ENCODE measurements at places on chromosomes 16 and 17.

DNA sequence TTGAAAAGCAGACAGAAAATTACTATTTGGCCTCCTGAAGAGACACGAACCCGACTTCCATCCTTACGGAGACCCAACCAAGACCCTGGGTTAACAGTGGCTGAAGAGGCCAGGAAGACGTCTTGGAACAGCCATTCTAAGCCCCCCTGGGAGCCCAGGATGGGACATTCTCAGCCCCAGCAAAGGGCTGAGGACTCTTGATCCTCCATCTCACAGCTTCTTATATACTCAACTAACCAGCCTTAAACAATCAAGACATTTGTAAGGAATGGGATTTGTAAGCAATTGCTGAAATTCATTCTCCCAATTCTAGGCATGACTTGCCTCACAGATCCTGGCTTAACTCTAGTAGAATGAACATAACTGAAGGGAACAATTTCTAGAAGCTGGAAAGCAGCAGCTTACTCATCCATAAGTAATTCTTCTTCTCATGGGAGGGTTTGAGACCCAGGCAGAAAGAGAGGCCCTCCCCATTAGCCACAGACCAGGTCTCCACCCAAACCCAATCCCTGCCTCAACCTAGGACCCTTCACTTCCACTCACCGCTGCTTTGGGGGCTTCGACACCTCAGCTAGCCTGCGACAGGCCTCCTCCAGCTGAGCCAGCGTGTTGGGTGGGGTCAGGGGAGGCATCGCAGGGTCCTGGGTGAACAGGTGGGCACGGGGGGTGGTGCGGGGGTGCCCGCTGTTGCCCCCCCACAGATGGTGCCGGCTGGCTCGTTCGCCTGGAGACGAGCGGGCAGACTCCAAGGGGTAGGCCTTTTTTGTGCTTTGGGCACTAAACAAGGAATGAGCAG is 25.5 kb downstream of the AXIN2 start:
- DNase-seq: no peak

- DNase-seq: no peak
These were observed 28.4 kb upstream of the MED13 start for GRCh38 chr17:62093188-62094155.

- no peak for DNase-seq
These were observed 32.5 kb upstream of the FA2H start for GRCh38 chr16:74807052-74807646.

DNA sequence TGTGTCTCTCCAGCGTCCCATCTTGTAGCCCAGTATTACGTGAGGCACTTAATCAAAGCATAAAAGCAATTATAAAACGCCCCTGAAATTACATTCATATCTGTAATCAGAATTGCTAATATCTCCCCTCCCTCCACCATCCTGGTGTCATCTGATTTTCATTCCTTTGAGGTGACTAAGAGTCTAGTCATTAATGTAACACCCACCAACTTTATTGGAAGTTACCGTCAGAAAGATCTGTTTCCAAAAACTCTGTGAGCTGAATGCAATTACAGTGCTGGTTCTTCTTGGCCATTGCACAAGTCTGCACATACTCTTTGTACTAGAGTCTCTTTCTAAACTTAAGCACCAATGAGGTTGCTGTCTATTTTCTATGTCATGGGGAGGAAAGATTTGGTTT is 12.5 kb upstream of the MAF start:
- no peak for DNase-seq

GRCh38 chr16:49189286-49189685 is 92.4 kb downstream of the CBLN1 start:
- DNase-seq: no peak

DNA sequence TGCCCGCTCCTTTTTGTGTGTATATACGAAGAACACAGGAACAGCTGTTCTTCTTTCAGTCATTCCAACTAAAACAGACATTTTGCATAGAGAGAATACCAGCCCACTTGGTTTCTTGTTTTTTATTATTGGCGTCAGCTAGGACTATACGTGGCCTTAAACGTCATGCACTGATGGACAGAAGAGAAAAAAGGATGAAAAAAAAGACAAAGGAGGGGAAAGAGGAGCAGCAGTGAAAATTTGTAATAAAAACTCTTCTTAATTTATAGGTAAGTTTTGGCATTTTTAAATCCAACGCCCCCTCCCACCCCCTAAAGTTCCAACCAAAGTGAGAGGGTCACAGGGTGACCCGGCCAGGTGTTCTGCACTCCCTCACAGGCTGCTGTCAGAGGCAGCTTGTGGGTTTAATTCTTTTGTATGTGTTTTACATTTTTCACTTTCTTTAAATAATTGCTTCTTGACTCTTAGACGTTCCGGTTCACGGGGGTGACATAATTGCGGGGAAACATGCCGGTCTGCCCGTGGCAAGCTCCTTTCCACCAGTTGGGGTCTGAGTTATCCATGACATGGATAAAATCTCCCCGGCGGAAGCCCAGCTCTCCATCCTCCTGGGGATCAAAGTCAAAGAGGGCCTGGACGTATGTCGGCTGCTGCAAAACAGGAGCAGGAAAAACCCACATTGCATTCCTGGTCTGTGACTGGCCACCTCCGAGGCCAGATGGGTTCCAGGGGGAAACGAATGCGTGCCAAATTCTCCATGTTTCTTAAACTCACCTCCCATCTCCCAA is 30.9 kb upstream of the SLC25A19 start:
- DNase-seq: no peak

DNA sequence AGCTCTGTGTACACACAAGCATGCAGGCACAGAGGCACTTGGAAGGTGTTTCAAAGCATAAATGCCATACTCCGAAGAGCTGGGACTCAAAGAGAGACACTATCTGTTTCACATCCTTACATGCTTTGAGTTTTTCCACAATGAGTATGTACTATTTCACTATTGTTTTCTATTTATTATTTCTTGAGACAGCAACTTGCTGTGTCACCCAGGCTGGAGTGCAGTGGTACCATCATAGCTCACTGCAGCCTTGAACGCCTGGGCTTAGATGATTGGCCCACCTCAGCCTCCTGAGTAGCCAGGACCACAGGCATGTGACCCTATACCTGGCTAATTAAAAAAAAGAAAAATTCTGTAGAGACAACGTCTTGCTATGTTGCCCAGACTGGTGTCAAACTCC is 31.6 kb downstream of the CYB5D2 start:
- no peak for DNase-seq

DNA sequence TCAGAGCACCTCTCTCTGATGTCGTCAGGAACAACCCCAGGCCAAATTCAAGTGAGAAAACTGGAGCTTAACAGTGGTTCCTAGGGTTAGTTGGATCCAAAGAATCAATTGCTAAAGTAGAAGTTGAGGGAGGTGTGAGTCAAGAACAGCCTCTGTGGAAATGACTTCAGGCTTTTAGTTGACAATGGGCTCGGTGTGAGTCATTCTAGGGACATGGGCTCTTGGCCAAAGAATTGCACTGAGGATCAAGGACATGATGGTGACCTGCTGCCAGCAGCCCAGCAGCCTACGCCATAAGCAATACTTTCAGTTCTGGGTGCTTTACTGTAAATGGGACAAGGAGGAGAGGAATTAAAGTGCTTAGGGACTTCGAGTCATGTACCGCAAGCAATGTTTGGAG is 32.1 kb upstream of the SMURF2 start:
- DNase-seq: no peak

- no peak for DNase-seq
These were observed 60.9 kb downstream of the CACNG1 start for GRCh38 chr17:67105213-67105612.

All from stimulated activated CD4-positive, alpha-beta T cell treated with anti-CD3 and anti-CD28 coated beads, TNF-alpha, amount 100 ng/mL, for 1 hour (primary cell).